HT-29 (cell line): ENCODE measurements at places on chromosomes 1 and 21.

DNA sequence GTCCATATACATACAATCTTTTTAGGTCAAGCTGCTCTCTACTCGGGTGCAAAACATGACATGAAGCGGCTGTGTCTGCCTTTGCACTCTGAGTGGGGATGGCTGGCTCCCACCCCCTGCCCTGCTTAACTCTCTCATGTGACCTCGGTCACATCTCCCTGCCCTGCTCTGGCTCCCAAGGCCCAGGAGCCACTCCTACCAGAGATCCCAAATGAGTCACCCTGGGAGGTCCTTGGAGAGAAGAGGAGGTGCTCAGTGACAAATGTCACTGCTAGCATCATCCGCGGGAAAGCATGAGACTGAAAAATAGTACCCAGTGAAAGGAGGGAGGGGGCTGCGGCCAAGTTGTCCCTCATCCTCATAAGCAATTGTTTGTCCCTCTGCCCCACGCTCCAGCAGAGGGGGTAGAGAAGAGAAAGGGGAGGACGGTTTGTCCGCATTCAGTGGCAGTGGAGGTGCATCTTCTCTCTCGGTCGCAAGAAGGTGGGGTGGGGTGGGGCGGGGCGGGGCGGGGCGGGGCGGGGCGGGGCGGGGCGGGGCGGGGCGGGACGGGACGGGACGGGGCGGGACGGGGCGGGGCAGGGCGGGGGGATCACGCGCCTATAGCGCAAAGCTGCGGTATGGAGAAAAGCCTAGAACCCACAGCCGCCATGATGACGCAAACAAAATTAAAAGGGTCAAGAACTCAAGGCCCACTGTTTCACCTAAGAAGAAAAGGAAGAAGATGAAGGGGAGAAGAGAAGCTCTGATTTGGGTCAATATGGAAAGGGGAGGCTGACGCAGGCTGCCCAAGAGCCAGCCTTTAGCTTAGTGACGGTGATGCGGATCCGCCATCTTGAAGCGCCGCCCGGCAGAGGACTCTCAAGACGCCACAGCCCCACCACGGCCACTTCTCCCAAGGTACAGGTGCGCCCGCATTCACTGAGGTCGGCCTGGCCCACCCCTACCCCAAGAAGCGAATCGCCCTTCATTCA is 66.2 kb downstream of the CD46 start:
- DNase-seq = no peak

- DNase-seq = no peak
Observed at GRCh38 chr1:10593750-10594149, 119.0 kb downstream of the PEX14 start.

GRCh38 chr1:78003882-78004718 is 639 bp upstream of the DNAJB4 start:
- DNase-seq = peak; percentile 93

DNA sequence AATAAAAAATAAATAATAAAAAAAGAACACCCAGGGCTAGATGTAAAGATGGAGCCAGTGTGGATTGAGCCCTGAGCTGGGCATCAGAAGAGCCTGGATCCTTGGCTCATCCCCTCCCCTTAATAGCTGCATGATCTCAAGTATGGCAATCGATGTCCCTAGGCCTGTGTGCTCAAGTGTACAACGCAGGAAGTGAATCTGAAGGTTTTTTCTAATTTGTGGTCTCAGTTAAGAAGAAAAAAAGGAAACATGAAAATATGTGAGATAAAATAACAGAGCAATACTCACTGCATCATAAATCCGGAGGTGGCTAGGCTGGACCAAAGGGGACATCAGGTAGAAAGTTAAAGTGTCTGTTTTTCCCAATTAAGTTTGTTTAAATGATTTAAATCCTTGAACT is 47.3 kb upstream of the SLC44A3 start:
- no peak for DNase-seq

- DNase-seq = no peak
Observed at GRCh38 chr1:26721669-26722355, 26.0 kb downstream of the ARID1A start.

DNA sequence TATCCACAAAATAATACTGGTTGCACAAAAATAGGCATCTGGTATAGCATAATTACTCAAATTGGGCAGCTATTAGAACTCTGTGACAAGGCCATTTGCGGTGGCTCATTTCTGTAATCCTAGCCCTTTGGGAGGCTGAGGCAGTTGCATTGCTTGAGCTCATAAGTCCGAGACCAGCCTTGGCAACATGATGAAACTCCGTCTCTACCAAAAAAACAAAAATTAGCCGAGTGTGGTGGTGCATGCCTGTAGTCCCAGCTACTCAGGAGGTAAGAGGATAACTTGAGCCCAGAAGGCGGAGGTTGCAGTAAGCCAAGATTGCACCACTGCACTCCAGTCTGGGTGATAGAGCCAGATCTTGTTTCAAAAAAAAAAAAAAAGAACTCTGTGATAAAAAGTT is 36.7 kb downstream of the PLPP3 start:
- no peak for DNase-seq

GRCh38 chr1:24849672-24850295 is 80.3 kb downstream of the RUNX3 start:
- DNase-seq = peak; percentile 15

- no peak for DNase-seq
Observed at GRCh38 chr1:41041614-41042270, 20.2 kb upstream of the SLFNL1 start.

GRCh38 chr1:37056325-37056724 is 22.0 kb upstream of the GRIK3 start:
- no peak for DNase-seq

DNA sequence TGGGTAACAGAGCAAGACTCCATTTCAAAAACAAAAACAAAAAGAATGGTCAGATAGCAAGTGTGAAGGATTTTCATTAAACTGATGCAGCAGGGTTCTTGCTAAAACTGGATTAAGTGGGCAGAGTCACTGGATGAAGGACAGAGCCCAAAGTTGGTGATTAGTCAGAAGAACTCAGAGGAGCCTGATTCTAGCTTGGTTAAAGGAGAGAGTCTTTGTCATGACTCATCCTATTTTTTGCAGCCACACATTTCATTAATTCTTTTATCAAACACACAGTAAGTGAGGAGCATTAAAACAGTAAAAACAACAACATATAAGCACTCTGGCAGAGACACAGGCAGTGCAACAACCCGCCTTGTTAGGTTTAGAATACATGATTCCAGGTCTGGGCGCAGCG is 56.0 kb upstream of the EDARADD start:
- DNase-seq = no peak

DNA sequence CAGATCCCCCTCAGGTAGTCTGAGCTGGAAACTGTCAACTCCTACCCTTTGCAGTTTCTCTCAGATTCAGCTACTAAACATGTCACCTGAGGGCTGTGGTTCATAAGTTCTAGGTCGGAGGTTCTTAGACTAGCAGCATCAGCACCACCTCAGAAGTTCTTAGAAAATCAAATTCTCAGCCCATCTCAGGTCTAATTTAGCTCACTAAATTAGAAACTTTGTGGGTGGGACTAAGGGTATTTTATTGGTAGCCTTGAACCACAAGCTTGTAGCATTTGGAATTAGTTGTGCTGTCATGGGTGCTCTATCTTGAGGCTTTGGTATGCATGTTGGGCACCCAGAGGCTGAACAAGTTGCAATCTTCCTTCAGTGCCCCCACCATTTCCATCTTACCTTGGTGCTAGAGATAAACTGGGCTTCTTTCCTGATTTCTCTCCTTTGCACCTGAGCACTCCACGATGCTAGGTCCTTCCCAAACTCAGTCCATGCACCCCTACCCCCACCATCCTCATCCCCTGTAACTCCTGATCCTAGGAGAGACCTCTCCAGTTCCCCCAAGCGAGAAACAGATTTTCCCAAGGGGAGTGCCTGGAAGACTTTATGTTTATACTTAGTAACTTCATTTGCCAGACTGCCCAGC is 54.2 kb downstream of the S1PR1 start:
- no peak for DNase-seq

DNA sequence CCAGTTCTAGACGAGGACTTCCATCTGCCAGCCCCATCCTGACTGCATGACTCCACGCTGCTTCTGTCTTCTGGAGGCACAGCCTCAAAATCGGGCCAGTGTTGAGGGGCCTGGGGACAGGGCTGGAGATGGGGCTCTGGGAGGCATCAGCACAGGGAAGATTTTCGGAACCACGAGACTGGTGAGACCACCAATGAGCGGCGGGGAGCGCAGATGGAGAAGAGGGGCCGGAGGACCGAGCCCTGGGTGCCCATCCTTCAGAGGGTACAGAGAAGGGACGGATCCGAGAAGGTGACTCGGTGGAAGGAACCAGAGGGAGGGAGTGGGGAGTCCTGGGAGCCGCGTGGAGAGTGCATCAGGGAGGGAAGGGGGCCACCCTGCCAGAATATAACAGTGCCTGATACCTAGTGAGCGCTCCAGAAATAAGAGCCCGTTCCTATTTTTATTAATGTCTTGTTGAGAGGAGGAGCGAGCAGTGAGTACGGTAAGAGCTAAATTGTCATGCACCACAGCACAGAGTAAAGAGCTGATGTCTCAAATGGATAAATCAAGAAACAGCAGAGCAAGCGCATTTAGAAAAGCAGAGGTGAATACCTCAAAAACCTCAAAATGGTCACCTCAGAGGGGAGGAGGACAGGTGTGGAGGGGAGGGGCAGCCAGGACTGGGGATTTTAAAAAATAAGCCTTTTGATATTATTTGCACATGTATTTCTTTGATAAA is 26.2 kb upstream of the KIF26B start:
- DNase-seq = no peak

DNA sequence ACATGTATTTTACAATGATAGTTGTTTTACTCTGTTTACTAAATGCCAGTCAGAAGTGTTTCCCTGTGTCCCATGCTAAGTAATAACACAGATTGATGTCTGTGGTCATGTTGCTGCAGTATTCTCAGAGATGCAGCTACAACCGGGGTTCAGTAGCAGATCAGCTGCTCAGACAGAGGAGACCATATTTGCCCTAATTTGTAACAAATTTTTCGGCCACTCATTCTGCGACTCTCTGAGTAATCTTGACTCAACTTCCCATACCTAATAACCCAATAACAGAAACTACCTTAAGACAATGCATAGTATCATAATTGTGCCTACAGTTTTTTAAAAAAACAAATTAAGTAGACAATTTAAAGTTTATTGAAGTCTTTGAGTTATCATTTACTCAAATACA is 32.6 kb downstream of the NIBAN1 start:
- DNase-seq = no peak

- no peak for DNase-seq
Observed at GRCh38 chr1:3683992-3684391, 31.7 kb downstream of the TP73 start.

GRCh38 chr1:150221552-150221951 is 14.4 kb downstream of the ANP32E start:
- peak; percentile 32 for DNase-seq

DNA sequence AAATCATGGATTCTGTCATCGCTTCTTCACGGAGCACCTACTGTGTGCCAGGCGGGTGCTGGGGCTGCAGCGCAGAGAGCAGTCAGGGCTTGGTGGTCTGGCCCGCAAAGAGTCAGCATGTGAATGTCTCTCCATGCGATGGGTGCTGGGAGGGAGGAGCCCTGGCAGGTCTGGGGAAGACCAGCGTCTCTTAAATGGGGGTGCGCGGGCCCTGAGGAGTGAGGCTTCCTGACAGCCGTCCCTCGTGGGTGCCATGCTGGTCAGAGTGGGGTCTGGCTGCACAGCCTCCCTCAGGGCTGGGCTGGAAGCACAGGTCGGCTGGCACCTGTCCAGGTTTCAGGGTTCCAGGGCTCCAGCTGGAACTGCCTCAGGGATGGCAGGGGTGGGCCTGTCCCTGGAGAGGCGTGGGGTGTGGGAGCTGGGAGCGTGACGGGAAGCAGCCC is 18.5 kb downstream of the TP73 start:
- DNase-seq = no peak

GRCh38 chr21:44065428-44065827 is 41.8 kb upstream of the PWP2 start:
- DNase-seq = no peak

GRCh38 chr1:213821175-213821942 is 166.4 kb upstream of the PROX1 start:
- no peak for DNase-seq

- DNase-seq = no peak
Observed at GRCh38 chr1:36256558-36257374, 32.5 kb downstream of the THRAP3 start.

DNA sequence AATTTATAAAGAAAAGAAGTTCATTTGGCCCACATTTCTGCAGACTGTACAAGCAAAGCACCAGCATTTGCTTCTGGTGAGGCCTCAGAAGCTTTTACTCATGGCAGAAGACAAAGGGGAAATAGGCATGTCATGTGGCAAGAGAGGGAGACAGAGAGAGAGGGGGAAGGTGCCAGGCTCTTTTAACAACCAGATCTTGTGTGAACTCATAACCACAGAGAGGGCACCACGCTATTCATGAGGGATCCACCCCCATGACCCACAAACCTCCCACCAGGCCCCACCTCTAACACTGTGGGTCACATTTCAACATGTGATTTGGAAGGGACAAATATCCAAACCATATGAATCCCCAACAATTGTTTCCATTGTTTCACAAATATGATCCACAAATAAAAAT is 467.9 kb downstream of the SIPA1L2 start:
- no peak for DNase-seq

- no peak for DNase-seq
Observed at GRCh38 chr1:93565496-93566206, 116.0 kb downstream of the BCAR3 start.

- DNase-seq = no peak
Observed at GRCh38 chr1:28213315-28213714, 19.5 kb downstream of the DNAJC8 start.

GRCh38 chr1:8217809-8218208 is 100.1 kb upstream of the SLC45A1 start:
- DNase-seq = no peak

DNA sequence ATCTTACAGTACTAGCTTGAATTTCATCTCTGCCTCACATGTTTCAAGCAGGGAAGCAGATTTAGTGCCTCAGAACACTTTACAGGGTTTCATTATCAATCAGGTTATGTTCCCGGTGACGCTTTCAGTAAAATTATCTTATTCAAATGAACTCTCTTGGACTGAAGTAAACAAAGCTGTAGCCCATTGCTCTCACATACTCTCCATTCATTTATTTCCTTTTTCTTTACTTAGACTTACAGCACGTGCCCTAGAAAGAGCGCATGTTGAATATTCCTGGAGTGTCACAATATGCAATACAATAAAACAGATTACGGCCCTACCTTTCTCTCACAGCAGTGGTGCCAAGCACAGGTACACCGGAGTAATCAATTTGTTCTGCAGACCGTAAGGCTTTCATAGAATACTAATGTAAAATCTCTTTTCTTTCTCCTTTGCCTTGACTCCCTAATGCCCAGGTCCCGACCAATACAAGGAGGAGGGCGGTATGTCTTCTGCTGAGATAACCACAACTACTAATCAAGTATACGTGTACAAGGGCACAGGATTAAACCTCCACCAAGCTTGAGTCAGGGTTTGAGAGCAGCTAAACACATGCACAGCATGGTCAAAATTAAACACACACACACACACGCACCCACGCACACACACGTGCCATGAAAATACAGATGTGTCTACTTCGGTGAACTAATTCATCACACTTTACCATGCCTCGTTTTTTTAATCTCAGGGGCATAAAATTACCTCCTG is 62.8 kb downstream of the NRIP1 start:
- DNase-seq = no peak

- DNase-seq = no peak
Observed at GRCh38 chr1:190168116-190168892, 309.4 kb downstream of the BRINP3 start.

GRCh38 chr1:192477630-192478029 is 97.9 kb upstream of the RGS1 start:
- DNase-seq = peak; percentile 71

- no peak for DNase-seq
Observed at GRCh38 chr21:36535618-36536241, 55.8 kb upstream of the CLDN14 start.
